Large intestine (tissue), 12 donors: ENCODE measurements at places on chromosomes 7 and 10. TPM values are rescaled to one million over a fixed set of nuclear protein-coding genes. Genes with fewer than 3 reads are reported as not detected.
A peak's percentile ranks its signal among the peaks of the same experiment; 100 is the strongest.

GRCh38 chr7:91109200-91109599, 155.0 kb upstream of the FZD1 start:
- H3K4me1 ChIP-seq, result no peaks in the 10 kb centered on the region
- H3K27ac ChIP-seq, result no peak overlapping the region
- DNase-seq, result no peak
- no peaks in the 10 kb centered on the region for H3K27me3 ChIP-seq

DNA sequence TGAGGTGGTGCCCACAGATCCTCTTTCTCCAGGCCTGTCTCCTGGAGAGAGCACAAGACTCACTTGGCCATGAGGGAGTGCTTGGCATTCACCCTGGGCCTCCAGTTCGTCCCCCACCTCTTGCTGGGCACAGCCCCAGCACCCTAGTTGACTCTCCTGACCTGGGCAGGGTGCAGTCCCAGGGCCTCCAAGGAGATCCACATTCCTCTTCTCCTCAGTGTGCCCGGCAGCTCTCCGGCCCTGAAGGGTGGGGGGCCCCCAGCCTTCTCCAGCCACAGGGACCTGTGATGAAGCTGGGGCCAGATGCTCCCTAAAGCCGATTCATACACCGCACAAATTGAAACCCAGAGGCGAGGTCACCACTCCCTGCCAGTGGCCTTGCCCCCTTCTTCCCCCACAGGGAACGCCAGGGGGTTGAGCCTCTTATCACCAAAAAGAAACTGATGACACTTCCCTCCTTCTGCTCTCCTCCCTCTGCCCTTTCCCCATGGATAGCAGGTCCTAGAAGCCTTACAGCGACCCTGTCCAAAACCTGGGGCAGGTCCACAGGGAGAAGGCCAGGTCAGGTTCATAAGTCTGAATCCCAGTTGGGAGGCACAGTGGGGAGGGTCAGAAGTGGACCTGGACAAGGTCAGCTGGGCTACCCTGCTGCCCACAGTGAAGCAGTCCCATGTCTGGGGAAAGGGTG, 3.1 kb downstream of the EN2 start:
- no peaks in the 10 kb centered on the region for H3K36me3 ChIP-seq
- peaks cover 92% of the 10 kb centered on the region for H3K27me3 ChIP-seq
- peaks cover 6% of the 10 kb centered on the region for H3K4me1 ChIP-seq

- H3K27me3 ChIP-seq, result no peaks in the 10 kb centered on the region
- no peaks in the 10 kb centered on the region for H3K4me1 ChIP-seq
- H3K4me3 ChIP-seq, result no peak overlapping the region
- no peak for DNase-seq
- H3K36me3 ChIP-seq, result no peaks in the 10 kb centered on the region
These were observed 105.0 kb downstream of the CUL2 start for GRCh38 chr10:34985146-34985545.

GRCh38 chr10:16992611-16993119, 136.9 kb downstream of the CUBN start:
- no peak for DNase-seq
- no peaks in the 10 kb centered on the region for H3K4me1 ChIP-seq
- H3K36me3 ChIP-seq, result peaks cover 2% of the 10 kb centered on the region
- no peaks in the 10 kb centered on the region for H3K27me3 ChIP-seq

DNA sequence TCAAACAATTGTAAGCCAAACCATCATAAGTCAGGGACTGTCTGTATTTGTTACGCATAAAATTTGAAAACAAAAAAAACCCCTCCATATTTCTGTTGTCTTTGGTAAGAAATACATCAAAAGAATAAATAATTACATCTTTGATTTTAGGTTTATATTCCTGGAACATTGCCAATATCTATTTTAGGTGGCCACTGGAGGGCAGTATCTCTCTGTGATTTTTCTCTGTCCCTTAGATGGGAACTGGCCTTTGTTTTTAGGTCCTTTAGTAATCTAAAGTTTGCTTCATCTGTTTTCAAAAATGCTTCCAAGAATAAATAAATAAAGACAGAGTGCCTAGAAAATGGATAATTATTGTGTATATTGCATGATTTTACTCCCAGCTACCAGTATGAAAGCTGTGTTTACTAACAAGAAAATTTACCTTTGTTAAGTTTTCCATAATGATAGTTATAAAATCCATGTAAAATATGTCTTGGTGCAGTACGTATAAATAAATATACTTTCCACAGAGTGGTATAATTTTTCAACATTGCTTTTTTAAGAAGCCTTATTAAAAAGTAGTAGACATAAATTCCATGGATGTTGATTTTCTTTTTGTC, 64.2 kb downstream of the PHYHIPL start:
- H3K4me3 ChIP-seq, result no peak overlapping the region
- no peaks in the 10 kb centered on the region for H3K4me1 ChIP-seq
- no peak overlapping the region for H3K27ac ChIP-seq

GRCh38 chr7:142968229-142968628, 6.1 kb upstream of the KEL start:
- H3K36me3 ChIP-seq, result no peaks in the 10 kb centered on the region
- no peak overlapping the region for H3K27ac ChIP-seq
- DNase-seq, result no peak
- H3K27me3 ChIP-seq, result no peaks in the 10 kb centered on the region
- H3K4me3 ChIP-seq, result no peak overlapping the region
- H3K4me1 ChIP-seq, result no peaks in the 10 kb centered on the region

DNA sequence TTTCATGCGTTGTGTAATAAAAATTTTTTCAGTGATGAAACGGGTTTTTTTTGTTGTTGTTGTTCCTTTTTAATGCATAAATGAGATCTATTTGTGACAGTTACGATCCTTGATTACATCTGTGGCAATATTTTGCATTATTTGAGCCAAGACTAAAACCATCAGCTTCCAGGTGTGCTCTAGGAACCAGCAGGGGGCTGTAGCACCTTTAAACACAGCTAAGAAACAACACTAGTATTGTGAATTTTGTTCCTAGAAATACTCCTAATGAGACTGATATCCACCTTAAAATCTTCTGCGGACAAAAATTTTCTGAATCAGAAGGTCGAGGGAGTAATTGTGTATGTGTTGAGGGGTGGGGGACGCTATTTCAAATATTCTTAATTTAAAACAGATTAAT, 52.6 kb downstream of the FGFBP3 start:
- no peak overlapping the region for H3K4me3 ChIP-seq
- H3K4me1 ChIP-seq, result no peaks in the 10 kb centered on the region
- no peak overlapping the region for H3K27ac ChIP-seq
- DNase-seq, result no peak
- H3K27me3 ChIP-seq, result no peaks in the 10 kb centered on the region

GRCh38 chr10:6408799-6409198, 171.3 kb downstream of the PRKCQ start:
- no peak overlapping the region for H3K4me3 ChIP-seq
- H3K27me3 ChIP-seq, result peaks cover 5% of the 10 kb centered on the region
- no peak for DNase-seq
- H3K27ac ChIP-seq, result no peak overlapping the region
- H3K36me3 ChIP-seq, result no peaks in the 10 kb centered on the region
- H3K4me1 ChIP-seq, result no peaks in the 10 kb centered on the region

- H3K4me1 ChIP-seq, result peaks cover 4% of the 10 kb centered on the region
- DNase-seq, result no peak
- H3K27me3 ChIP-seq, result peaks cover 3% of the 10 kb centered on the region
- no peaks in the 10 kb centered on the region for H3K36me3 ChIP-seq
- no peak overlapping the region for H3K4me3 ChIP-seq
These were observed 53.2 kb downstream of the ELFN1 start for GRCh38 chr7:1723254-1723653.

- no peaks in the 10 kb centered on the region for H3K36me3 ChIP-seq
- no peak overlapping the region for H3K4me3 ChIP-seq
- H3K27ac ChIP-seq, result no peak overlapping the region
- H3K27me3 ChIP-seq, result no peaks in the 10 kb centered on the region
These were observed 202.8 kb upstream of the SMIM30 start for GRCh38 chr7:113321201-113321600.

GRCh38 chr7:49805371-49806007, 32.1 kb downstream of the VWC2 start:
- no peak overlapping the region for H3K27ac ChIP-seq
- no peaks in the 10 kb centered on the region for H3K36me3 ChIP-seq
- no peaks in the 10 kb centered on the region for H3K27me3 ChIP-seq
- DNase-seq, result no peak
- no peak overlapping the region for H3K4me3 ChIP-seq
- H3K4me1 ChIP-seq, result no peaks in the 10 kb centered on the region

DNA sequence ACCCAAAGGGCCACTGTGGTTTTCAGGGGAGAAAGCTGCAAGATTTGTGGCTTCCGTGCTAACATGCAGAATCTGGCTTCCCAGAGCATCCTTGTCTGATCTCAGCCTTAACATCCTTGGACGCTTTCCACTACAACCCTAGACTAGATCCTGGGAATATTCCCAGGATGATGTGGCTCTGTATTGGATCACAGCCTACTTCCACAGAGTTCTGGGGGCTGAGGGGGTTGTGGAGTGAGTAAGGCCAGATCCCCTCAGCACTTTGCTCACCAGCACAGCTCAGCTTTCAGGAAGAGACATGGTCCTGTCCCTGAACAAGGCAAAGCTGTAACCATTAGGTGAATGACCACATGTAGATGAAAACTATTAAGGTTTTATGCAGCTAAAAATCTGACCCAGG, 241.3 kb upstream of the MYO3A start:
- H3K36me3 ChIP-seq, result no peaks in the 10 kb centered on the region
- H3K4me3 ChIP-seq, result no peak overlapping the region
- DNase-seq, result no peak
- no peak overlapping the region for H3K27ac ChIP-seq

- no peak overlapping the region for H3K4me3 ChIP-seq
- no peak overlapping the region for H3K27ac ChIP-seq
- no peaks in the 10 kb centered on the region for H3K36me3 ChIP-seq
- H3K27me3 ChIP-seq, result no peaks in the 10 kb centered on the region
- no peak for DNase-seq
These were observed 117.8 kb upstream of the C1QL3 start for GRCh38 chr10:16639471-16639870.

- no peak overlapping the region for H3K27ac ChIP-seq
- no peaks in the 10 kb centered on the region for H3K36me3 ChIP-seq
- no peak for DNase-seq
- H3K4me3 ChIP-seq, result no peak overlapping the region
These were observed 205.6 kb upstream of the PTER start for GRCh38 chr10:16231176-16231575.

GRCh38 chr7:79930604-79931003, 204.0 kb upstream of the GNAI1 start:
- H3K27me3 ChIP-seq, result no peaks in the 10 kb centered on the region
- H3K4me3 ChIP-seq, result no peak overlapping the region
- no peak for DNase-seq
- no peak overlapping the region for H3K27ac ChIP-seq
- H3K36me3 ChIP-seq, result no peaks in the 10 kb centered on the region

DNA sequence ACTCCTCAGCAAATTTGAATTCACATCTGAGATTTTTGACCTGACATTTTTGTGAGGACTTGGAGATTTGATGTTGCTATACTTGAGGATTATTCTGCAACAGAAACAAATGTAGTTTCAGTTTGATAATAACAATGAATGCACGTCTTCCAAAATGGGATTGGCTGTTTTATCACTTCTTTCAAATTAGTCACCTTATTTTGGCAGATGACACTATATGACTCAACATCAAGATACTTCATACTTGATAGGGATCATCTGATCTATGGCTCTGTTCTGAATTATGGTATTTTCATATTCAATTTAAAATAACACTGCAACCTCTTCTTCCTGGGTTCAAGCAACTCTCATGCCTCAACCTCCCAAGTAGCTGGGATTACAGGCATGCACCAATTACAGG, 24.2 kb downstream of the ARL5B start:
- DNase-seq, result no peak
- no peaks in the 10 kb centered on the region for H3K4me1 ChIP-seq
- no peak overlapping the region for H3K4me3 ChIP-seq

- H3K27ac ChIP-seq, result no peak overlapping the region
- peaks cover 45% of the 10 kb centered on the region for H3K4me1 ChIP-seq
- no peaks in the 10 kb centered on the region for H3K27me3 ChIP-seq
- peak; percentile 74 for DNase-seq
- H3K4me3 ChIP-seq, result no peak overlapping the region
These were observed 37.8 kb downstream of the DNAJB12 start for GRCh38 chr10:72316748-72317435.

GRCh38 chr7:28224172-28224571, 43.6 kb upstream of the JAZF1 start:
- H3K27me3 ChIP-seq, result peaks cover 5% of the 10 kb centered on the region
- DNase-seq, result no peak
- H3K4me1 ChIP-seq, result no peaks in the 10 kb centered on the region
- no peak overlapping the region for H3K4me3 ChIP-seq
- H3K36me3 ChIP-seq, result no peaks in the 10 kb centered on the region
- H3K27ac ChIP-seq, result no peak overlapping the region

DNA sequence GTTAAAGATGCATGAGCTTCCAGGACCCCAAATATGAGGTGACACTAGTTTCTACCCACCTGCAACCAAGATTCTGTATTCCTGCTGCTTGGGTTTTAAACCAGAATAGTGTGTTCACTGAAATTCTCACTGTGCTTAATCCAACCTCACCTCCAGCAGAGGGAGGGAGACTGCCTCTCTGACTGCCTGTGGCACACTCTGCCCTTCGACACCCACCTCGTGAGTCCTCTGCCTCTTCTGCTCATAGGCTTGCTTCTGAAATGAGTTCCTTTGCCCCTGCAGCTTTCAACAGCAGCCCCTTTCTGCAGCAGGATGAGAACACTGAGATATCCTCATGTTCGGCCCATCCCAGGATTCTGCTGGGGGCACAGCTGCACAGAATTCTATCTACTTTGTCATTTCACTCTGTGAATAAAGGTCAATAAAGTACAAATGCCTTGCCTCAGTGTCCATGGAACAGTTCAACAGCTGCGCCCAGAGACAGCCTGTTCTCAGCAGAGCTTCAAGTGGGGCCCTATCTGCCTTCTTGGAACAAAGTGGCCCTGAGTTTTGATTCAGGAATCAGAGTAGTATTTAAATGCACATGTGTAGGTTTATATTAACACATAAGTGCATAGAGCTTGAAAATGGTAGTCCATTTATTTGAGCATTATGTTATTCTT, 632.5 kb downstream of the TNS3 start:
- H3K27me3 ChIP-seq, result no peaks in the 10 kb centered on the region
- no peaks in the 10 kb centered on the region for H3K36me3 ChIP-seq
- H3K4me3 ChIP-seq, result no peak overlapping the region
- no peaks in the 10 kb centered on the region for H3K4me1 ChIP-seq

GRCh38 chr10:59891349-59891748, 15.0 kb downstream of the CCDC6 start:
- peaks cover 37% of the 10 kb centered on the region for H3K4me1 ChIP-seq
- no peak for DNase-seq
- peaks cover 12% of the 10 kb centered on the region for H3K36me3 ChIP-seq
- no peaks in the 10 kb centered on the region for H3K27me3 ChIP-seq
- H3K27ac ChIP-seq, result peak overlapping the region; percentile 56

HTR5A gene
- polyA plus RNA-seq, result 0.03 TPM

OR2A1 gene
- polyA plus RNA-seq, result 0.94 TPM

ATOH7 gene
- polyA plus RNA-seq, result 1.4 TPM

FAM185A gene
- 7.4 TPM for polyA plus RNA-seq

TRIL gene
- polyA plus RNA-seq, result 6.3 TPM

RPEL1 gene
- polyA plus RNA-seq, result 0.09 TPM

CTNNA3 gene
- 2.3 TPM for polyA plus RNA-seq

LBX1 gene
- 0.03 TPM for polyA plus RNA-seq

ARHGAP22 gene
- polyA plus RNA-seq, result 2.7 TPM

AQP1 gene
- 81.6 TPM for polyA plus RNA-seq

KNDC1 gene
- 18.8 TPM for polyA plus RNA-seq

OR2A12 gene
- 0.04 TPM for polyA plus RNA-seq

COBL gene
- 30.5 TPM for polyA plus RNA-seq
